RKO (cell line): ENCODE measurements at places on chromosomes 12 and 14.

- no peak for DNase-seq
Measured at GRCh38 chr12:2779281-2779680, 15.5 kb upstream of the FKBP4 start.

DNA sequence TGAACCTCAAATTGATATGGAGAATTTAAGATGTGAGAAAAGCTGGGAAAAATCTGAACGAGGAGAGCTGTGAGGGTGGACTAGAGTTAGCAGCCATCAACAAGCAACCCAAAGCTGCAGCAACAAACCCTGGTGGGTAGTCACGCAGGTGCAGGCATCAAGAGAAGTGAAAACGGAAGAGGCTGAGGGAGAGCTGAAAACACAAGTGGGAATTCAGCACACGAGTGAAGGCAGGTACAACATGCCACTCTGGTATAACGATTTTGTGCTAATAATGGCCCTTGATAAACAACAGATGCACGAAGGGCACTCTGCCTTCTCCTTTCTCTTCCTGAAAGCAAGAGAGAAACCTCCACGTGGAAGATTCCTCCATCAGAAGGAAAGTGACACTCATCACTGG lies 11.5 kb downstream of the TCL1B start:
- DNase-seq = no peak

- no peak for DNase-seq
Measured at GRCh38 chr14:41154143-41154807, 452.4 kb upstream of the LRFN5 start.

- DNase-seq = peak; percentile 63
Measured at GRCh38 chr12:116703214-116703795, 34.6 kb downstream of the SPRING1 start.

DNA sequence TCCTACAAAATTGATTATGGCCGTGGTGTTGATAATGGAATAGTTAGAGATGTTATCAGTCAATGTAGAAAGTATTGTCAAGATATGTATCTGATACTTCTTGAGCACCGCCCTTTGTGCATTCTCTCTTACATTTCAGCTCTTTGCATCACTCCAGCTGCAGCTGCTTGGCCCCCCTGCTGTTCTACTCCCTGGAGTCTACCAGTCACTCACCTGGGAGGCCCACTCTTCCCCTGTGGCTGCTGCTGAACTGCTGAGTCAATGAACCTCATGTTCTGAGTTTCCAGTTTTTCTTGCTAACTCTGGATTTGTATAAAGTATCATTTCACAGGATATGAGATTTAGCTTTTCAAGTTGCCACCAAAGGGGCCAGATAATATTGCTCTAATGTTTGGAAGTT lies 312.8 kb upstream of the SLC16A7 start:
- DNase-seq = no peak

GRCh38 chr14:45149602-45150001 lies 13.9 kb downstream of the FANCM start:
- DNase-seq = no peak

- no peak for DNase-seq
Measured at GRCh38 chr12:110928700-110929099, 8.3 kb upstream of the MYL2 start.

DNA sequence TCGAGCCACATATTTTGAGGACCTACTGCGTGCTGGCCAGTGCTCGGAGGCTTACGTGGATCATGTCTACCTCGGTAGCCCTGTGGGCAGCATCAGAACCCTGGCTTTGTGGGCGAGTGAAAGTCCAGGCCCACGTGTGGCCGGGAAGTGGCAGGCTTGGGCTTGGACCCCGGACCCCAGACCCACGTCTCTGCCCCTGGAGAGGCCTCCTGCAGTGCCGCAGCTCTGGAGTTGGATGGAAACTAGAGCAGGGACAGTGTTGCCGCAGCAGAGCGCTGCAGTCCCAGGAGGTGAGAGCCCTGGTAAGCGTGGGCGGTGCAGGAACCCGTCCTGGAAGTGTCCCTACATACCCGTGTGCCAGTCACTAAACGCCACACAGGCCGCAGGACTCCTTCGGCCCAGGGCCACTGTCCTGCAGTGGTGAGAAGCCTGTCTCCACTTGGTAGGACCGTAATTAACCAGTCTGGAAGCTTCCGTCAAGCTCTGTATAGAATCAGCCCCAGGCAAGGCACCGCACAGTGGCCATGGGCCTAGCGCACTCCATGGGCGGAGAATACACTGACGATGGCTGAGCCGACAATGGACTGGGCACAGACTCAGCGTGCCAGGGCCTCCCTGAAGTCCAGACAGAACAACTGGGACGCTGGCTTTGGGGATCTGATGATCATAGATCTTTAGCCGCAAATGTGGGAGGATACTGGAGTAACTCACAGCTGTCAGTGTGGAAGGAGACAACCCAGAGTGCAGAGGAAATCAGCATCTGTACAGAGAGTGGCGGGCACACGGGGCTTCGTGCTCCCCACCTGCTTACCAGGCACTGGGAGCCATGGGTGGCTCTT lies 219.5 kb downstream of the KIF26A start:
- DNase-seq = no peak
